ENCODE measurements at places on chromosomes 4 and X. TPM values are rescaled to one million over a fixed set of nuclear protein-coding genes. Genes with fewer than 3 reads are reported as not detected.

GRCh38 chrX:148681605-148682004, 181.2 kb downstream of the AFF2 start:
- no peak for DNase-seq

STATH gene
- not detected for total RNA-seq

DNA sequence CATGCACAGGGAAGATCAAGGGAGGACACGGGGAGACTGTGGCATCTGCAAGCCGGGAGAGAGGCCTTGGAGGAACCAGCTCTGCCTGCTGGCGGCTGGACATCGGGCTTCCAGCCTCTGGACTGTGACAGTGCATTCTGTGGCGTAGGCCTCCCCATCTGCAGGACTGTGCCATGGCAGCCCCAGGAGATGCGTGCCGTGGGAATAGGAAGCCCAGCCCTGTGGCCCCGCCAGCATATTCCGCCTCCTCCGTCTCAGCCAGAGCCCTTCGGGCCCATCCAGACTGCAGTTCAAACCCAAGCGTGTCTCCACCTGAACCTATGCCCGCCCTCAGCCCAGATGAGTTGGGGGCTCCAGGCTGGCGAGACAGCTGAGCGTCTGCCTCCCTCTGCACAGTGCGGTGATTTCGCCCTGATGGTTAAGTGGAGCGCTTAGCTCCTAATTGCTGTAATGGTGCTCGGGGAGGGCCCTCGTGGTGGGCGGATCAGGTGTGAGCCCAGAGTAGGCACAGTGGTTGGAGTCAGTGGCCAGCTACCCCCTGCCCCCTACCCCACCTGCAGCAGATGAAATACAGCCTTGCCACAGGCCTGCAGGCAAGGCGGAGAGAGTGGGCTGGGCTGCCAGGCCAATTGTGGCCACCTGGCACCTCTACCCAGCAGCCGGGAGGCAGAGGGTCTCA, 133.9 kb downstream of the HMX1 start:
- no peak for DNase-seq

- DNase-seq: no peak
Observed at GRCh38 chr4:133058701-133059100, 90.4 kb upstream of the PCDH10 start.

GRCh38 chr4:86967073-86967472, 32.3 kb downstream of the AFF1 start:
- DNase-seq: no peak

DNA sequence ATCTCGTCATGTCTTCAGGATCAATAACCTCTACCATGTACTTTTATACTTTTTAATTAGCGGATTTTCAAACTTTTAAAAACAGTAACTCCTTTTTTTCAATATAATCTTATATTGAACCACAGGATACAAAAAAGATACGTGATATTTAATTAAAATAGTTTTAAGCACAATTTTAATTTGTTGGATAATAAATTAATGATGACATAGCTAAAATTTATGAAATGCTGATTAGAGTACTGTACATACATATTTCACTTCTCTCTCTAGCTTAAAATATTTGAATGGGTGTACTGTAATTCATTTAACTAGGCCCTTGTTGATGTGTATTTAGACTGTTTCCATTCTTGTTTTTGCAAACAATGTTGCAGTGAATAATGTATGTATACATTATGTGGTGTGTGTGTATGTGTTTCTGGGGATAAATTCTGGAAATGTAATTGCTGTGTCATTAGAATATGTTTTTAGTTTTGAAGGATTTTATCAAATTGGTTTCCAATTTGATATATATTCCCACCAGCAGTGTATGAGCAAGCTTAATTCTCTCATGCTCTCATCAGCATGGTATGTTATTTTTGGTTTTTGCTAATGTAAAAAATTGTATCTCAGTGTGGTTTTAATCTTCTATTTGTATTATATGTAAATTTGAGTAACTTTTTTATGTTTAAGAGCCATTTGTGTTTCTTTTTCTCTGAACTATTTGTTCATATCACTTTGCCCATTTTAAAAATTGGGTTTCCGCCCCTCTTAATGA, 66.4 kb downstream of the CDKL5 start:
- no peak for DNase-seq
